ENCODE measurements at places on chromosomes 5 and 9.

GRCh38 chr5:143749581-143750205, 62.3 kb upstream of the HMHB1 start:
- DNase-seq, result no peak

- DNase-seq, result no peak
These were observed 187.6 kb downstream of the DAB2IP start for GRCh38 chr9:121838746-121839669.

GRCh38 chr9:8468045-8468637, 668.6 kb upstream of the DMAC1 start:
- DNase-seq, result no peak

DNA sequence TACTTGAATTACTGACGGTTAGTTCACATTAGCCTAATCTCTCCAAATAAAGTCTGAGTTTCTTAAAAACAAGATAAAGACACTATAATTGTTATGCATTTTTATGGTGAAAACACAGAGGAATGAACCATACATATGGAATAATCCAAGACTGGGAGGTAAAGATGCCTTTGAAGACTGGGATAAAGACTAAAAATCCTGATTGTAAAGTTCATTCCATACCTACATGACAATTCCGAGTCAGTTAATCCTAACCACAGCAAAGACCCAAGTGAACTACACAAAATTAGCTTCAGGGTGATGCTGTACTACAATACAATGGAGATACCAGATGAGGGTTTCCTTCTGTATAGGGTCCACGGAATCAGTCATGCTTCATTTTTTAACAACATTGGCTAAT, 6.3 kb downstream of the AP3B1 start:
- no peak for DNase-seq

GRCh38 chr9:130768265-130768664, 66.8 kb upstream of the ABL1 start:
- DNase-seq, result no peak

DNA sequence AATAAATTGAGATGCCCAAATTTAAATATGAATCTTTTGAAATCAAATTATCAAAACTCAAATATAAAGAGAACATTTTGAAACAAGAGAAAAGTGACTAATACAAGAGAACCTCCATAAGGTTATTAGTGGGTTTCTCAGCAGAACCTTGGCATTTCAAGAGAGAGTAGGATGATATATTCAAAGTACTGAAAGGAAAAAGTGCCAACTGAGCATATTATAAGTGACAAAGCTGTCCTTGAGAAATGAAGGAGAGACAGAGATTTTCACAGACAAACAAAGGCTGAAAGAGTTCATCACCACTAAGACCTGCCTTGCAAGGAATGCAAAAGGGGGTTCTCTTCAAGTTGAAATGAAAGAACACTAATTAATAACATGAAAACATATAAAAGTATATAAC, 366.0 kb downstream of the HINT1 start:
- no peak for DNase-seq

DNA sequence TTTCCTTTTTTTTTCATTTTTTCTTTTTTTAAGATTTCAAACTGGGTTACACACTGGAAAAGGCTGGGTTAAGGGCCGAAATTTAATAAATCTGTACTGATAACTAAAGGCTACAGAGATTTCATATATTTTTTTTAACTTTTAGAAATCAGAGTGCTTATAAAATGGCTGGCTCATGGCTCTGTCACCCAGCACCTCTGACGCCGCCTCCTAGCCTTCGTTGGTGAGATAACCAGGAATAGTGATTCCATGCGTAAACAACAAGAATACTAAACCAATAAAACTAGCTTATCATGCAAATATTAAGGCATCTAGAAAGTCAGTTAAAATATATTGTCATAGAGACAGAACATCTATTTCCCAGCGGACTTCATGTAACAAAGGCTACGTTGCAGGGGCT, 226.4 kb downstream of the NFIB start:
- DNase-seq, result no peak

GRCh38 chr9:101032426-101032825, 3.9 kb downstream of the PLPPR1 start:
- DNase-seq, result no peak
